ENCODE measurements at places on chromosomes 11 and 22.
A peak's percentile ranks its signal among the peaks of the same experiment; 100 is the strongest.

DNA sequence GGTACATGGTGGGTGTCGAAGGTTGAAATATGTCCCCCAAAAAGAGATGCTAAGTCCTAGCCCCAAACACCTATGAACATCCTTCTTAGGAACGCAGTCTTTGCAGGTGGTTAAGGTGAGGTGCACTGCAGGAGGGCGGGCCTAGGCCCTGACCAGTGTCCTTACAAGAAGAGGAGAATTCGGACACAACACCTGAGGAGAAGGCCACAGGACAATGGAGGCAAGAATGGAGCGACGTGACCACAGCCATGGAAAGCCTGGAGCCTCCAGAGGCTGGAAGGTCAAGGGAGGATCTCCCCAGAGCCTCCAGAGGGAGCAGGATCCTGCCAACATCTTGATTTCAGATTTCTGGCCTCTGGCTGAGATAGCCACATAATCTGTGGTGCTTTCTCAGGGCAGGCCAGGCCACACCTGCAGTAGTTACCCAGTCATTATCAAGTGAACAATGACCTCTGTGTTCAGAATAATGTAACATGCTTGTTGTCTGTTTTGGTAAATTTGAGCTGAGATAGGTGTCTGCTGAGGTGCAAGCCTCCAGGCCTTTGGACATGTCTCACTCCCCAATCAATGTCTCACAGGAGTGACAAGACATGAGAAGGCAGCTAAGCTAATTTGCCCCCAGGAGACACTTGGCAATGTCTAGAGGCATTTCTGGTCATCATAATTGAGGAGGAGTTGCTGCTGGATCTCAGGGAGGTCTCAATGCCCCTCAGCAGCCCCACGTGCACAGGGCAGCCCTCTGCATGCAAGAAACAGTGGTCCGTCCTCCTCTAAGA lies 498.9 kb downstream of the BRD1 start:
- no peak for DNase-seq

GRCh38 chr11:69010964-69011623 lies 2.0 kb downstream of the MRGPRF start:
- no peak for DNase-seq

DNA sequence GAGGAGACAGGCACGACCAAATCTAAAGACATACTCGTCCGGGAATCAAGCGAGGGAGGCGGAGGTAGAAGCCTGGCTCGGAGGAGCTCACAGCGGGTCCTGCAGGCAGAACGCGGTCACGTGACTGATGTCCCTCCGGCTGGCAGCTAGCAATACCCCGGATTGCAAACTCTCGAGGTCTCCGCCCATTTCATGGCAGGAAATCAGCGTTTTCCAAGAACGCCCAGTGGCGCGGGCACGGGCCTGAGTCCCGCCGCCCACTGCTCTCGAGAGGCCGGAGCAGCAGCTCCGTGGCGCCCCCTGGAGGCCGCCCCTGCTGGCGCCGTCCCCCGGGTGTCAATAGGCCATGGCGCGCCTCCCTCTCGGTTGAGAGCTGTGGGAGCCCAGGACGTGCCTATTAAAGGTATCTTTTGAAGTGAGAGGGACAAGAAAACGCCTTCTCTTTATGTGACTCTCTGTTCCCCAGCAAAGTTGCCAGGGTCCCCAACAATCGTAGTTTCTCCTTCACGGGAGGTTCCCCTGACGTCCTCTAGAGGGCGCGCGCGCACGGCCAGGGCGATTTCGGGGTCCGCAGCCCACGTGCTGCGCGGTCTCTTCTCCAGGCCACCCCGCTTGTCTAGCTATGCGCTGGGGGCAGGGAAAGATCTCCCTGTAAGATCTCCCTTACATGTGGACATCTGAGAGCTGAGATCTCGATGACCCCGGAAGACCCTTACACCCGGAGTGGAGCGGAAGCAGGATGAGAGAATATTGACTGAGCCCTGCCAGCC lies 37.3 kb upstream of the RBFOX2 start:
- DNase-seq, result peak; percentile 14

DNA sequence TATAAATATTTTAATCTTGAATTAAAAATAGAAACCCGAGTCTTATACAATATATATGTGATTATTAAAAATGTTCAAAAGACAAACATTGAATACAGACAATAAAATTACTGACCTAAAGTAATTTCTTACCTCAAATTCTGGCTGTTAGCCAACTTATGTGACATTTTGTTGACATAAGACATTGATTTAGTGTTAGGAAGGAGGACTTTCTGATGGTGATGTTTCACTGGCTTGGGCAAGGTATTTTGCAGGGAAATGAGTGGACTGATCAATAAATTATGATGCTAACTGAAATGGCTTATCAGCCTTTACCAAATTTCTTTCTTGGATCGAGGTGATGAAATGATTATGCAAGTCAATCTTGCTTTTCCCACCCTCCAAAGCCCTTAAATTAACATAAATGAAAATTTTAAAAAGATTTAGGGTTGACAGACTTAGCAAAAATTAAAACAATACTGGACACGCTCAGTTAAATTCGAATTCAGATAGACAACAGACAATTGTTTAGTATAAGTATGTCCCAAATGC lies 33.2 kb upstream of the FZD4 start:
- DNase-seq, result no peak

DNA sequence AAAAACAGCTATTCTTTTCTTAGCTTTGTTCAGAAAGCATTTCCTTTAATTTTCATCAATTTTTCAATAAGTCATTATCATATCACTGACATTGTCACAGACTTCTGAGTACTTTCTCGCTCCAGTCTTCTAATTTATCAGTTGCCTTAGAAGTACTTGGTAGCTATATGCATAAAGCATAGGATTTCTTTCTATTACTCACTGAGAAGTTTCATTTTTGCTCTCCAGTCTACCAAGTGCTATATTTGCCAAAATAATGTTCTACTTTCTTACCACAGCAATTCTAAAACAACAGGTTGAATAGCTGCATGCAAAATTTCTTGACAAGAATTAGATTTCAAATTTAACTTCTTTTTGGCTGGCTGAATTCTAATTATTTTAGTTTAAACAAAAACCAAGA lies 116.3 kb downstream of the STK33 start:
- no peak for DNase-seq

DNA sequence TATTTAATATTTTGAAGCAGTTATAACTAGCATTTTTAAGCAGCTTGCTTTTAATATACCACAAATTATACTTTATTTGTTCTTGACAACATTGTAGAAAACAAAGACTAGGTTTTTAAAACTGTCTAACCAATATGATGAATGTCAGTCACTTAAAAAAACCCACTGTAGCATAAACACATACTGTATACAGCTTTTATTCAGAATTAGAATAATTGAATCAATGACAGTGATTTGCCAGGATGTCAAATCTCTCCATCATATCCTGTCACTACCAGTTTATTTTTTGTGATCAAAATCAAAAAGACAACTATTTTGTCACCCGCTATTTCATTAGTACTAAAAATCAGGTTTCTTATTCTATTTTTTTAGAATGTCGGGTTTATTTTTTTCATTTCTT lies 26.5 kb downstream of the PAX6 start:
- DNase-seq, result no peak

- no peak for DNase-seq
Observed at GRCh38 chr11:44824300-44824704, 97.5 kb downstream of the TSPAN18 start.

DNA sequence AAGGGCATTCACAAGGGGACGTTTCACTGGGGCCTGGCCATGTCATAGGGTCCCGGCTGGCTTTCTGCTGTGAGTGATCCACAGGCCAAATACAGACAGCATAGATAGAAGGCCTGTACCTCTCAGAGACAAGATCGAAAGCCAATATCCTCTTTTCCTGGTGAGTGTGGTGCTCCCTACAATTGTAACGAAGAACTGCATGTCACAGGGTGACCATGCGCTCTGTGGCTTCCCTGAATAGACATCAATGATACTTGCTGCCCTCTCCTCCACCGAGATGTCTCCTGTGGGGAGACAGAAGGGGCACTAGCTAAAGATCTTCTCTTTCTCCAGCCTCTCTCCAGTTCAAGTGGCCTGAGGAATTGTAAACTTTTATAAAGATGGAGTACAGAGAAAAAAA lies 226.1 kb upstream of the POU2AF2 start:
- DNase-seq, result no peak
